ENCODE measurements at places on chromosomes 13 and 19. TPM values are rescaled to one million over a fixed set of nuclear protein-coding genes. Genes with fewer than 3 reads are reported as not detected.

Gene SMIM44
- total RNA-seq = not detected

Gene LRG1
- total RNA-seq = 0.35 TPM

Gene FUT6
- total RNA-seq = not detected

Gene EBI3
- not detected for total RNA-seq

Gene LRRC25
- not detected for total RNA-seq

Gene SLITRK1
- total RNA-seq = not detected

Gene CLDN10
- not detected for total RNA-seq

Gene ELSPBP1
- not detected for total RNA-seq

Gene ZNF793
- total RNA-seq = 4.9 TPM

Gene ZNF554
- 2.7 TPM for total RNA-seq

Gene INSL3
- 0.51 TPM for total RNA-seq

Gene SLC6A16
- total RNA-seq = 0.17 TPM

Gene COX6B1
- 488 TPM for total RNA-seq

Gene ZNF230
- 2.3 TPM for total RNA-seq

Gene SMIM17
- not detected for total RNA-seq

Gene SIRT2
- total RNA-seq = 49.4 TPM

Gene ZFP82
- 5.6 TPM for total RNA-seq

Gene ZNF83
- 24.7 TPM for total RNA-seq

Gene NUDT19
- total RNA-seq = 15.7 TPM

Gene LCP1
- total RNA-seq = 4.7 TPM

Gene PSG2
- total RNA-seq = not detected

Gene SAE1
- total RNA-seq = 147 TPM

Gene PDX1
- total RNA-seq = not detected

Gene EBPL
- 36.3 TPM for total RNA-seq

Gene CILP2
- total RNA-seq = 0.24 TPM

Gene PAN3
- total RNA-seq = 16.5 TPM

Gene MEDAG
- not detected for total RNA-seq

Gene ZNF723
- not detected for total RNA-seq

Gene THSD8
- 9.3 TPM for total RNA-seq

Measured in foreskin keratinocyte (primary cell).